HT1080 (cell line): ENCODE measurements at places on chromosomes 7 and 10.

GRCh38 chr10:110574420-110574819 lies 6.9 kb downstream of the SMC3 start:
- DNase-seq = no peak

GRCh38 chr7:27111042-27111750 lies 8.7 kb upstream of the HOXA2 start:
- DNase-seq = peak; percentile 33

GRCh38 chr10:89458291-89458690 lies 43.9 kb downstream of the IFIT5 start:
- DNase-seq = peak; percentile 82

GRCh38 chr10:60093317-60093716 lies 187.0 kb upstream of the CCDC6 start:
- no peak for DNase-seq

GRCh38 chr7:85230623-85231022 lies 43.8 kb upstream of the SEMA3D start:
- DNase-seq = no peak

- no peak for DNase-seq
These were observed 8.2 kb upstream of the PODXL start for GRCh38 chr7:131564640-131565039.

DNA sequence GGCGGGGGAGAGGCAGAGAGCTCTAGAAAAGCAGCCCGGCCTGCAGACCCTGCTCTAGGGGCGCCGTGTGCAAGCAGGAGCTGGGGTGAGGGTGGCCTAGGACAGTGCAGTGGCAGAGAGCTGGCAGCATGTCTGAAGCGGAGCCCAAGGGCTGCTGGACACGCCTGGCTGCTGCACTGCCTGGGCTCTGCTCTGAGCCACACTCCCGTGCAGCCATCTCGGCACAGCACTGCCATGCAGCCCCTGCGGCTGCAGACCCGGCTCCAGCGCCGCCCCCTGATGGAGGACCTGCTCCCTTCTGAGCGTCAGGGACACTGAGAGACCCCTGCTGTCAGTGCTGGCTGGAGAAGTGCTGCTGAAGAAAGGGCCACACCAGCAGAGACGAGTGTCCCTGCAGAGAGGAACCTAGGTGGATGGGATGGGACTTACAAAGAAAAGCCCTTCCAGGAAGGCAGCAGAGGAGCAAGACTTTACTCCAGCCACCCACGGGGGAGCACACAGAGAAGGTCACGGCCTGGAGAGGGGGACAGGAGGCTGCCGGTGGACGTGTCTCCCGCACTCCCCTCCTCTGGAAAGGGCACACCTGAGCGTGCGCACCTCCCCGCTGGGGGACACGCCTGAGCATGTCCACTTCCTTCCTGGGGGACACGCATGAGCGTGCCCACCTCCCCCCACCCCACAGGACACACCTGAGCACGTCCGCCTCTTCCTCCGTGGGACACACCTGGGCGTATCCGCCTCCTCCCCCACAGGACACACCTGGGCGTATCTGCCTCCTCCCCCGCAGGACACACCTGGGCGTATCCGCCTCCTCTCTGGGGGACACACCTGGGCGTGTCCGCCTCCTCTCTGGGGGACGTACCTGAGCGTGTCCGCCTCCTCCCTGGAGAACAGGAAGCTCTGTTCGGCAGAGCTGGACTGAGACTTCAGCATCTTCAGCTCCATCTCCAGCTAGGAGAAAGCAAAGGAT lies 252.9 kb downstream of the MAD1L1 start:
- no peak for DNase-seq

DNA sequence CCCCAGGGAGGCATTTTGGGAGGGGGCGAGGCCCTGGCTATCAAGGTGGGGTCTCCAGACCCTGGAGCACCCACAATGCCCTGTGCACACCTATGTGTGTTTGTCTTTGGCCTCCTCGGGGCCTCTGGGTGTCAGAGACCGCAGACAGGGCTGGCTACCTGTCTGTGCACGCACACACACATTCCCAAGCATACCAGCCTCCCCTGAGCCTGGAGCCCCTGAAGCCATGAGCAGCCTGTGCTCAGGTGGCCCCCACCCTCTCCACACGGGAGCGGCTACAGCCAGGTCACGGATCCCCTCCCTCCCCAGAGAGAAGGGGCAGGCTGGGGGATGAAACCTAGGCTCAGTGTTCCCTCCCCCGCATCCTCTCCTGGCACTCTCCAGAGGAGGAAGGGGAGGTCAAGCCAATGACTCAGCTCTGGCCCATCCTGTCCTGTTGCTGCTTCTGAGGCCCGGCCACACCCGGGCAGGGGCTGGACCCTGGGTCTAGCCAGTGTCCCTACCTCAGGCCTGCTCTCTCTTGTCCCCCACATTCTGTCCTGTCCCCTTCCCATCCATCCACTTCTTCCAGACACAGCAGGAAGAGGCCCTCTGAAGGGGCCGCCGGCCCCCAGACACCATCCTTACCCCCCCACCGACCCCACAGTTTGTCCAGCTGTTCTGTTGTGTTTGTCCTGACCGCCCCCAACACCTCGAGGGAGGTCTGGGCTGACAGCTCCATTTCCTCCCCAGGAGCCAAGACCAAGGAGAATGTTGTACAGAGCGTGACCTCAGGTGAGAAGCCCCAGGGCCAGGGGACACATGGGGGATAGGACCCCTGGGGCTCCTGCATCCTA lies 720 bp downstream of the SNCG start:
- peak; percentile 80 for DNase-seq

- DNase-seq = no peak
These were observed 211.0 kb downstream of the NEBL start for GRCh38 chr10:20686015-20686635.

GRCh38 chr10:99693933-99694583 lies 34.7 kb downstream of the ENTPD7 start:
- DNase-seq = no peak

- DNase-seq = peak; percentile 3
These were observed 628 bp downstream of the MPLKIP start for GRCh38 chr7:40133561-40134427.

DNA sequence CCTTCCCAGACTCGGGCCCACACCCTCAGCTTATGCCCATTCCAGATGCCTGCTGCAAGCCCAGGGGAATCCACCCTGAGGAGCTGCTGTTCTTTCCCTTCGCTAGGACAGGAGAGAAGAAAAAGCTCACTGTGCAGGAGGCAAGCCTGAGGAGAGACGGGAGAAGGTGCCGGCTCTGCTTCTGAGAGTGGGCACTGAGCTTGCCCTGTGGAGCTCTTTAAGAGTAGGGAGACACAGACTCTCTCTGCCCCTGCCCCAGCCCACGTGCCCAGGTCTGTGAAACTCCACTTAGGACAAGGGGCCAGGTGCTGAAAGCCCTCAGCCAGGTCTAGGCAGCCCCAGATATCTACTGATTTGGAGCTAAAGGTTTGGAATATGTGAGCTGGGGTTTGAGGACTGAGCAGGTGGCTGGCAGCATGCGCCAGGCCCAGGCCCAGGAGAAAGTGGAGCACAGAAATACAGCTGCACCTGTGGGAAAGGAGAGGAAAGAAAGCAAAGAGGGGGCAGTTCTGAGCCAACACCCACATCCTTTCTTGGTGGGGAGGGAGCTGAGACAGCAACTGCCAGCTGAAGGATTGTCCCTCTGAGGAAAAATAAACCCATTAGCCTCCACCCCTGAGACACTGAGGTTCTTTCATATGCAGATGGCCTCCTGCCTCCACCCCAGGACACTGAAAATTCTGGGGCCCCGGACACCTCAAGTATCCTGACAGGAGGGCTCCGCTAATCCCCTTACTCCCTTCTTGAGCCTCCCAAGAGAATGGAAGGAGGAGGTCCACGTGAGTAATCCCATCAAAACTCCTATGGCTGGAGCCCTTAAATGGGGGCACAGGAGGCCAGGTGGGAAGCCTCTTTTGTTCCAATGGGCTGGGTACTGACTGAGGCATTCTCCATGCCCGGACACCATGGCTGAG lies 7.3 kb downstream of the POLL start:
- DNase-seq = no peak

DNA sequence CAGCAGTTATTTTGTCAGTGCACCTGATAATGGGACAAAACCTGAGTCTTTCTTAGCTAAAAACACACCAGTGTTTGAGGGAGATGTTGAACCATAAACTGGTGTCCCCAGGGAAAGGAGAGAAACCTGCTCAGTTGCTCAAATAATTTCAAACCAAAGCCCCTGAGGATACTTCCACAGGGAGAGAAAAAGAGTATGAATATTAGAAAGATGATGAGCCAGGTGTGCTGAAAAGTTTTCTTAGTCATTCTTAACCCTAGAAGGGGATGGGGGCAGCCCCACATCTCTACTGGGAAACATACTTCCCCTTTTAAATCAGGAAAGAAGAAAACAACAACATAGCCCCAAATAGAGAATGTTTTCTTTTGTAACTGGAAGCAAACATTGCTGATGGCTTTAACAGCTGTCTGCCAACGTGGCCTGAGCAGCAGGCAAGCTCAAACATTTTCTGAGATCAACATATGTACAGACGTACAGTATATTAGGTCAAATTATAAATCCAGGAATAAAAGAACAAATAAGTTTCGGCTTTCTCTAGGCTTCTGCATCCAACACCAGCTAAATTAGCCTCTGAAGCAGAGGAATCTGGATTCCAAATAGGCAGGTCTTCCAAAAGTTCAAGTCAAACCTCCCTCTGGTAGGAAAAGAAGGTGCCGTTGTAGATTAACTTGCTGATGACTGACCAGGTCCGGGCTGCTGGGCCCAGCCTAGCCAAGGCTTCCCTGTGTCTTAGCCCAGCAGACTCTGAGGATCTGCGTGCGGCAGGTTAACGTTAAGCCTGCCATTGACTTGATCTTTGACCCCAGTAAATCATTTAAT lies 30.5 kb upstream of the FBXW4 start:
- no peak for DNase-seq

GRCh38 chr10:72171175-72171630 lies 44.6 kb upstream of the ANAPC16 start:
- DNase-seq = peak; percentile 96

GRCh38 chr7:496528-497295 lies 22.9 kb downstream of the PDGFA start:
- no peak for DNase-seq

- DNase-seq = no peak
These were observed 40.0 kb downstream of the ETV1 start for GRCh38 chr7:13949445-13949844.

DNA sequence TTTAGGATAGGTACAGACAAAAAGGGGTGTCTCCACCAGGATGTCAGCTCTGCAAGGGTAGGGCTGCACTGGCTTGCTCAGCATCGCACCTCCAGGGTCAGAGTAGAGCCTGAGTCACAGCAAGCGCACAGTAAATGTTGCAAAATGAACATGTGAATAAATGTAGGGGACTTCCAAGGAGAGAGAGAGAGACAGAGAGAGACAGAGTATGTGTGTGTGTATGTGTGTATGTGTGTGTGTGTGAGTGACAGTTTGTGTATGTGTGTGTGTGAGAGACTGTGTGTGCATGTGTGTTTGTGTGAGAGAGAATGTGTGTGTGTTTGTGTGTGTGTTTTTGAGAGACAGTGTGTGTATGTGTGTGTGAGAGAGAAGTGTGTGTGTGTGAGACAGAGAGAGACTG lies 163.3 kb downstream of the RPS24 start:
- DNase-seq = peak; percentile 17

DNA sequence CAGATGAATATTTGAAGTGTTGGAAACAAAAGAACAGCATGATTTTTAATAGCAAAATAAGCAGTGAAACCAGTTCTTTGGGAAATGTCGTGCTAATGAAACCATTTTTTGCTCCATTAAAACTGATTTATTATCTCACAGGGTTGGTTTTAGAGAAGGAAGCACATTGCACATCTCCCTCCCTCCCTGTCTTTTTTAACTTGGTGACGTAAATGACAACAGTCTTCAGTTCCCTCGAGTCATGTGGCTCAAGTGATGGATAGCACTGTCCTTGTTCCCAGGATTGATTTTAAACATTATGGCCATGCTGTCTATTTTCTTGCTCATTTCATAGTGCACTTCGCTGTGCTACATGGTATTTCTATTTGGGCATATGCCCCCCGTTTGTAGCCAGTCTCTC lies 105.9 kb downstream of the DOCK1 start:
- no peak for DNase-seq

DNA sequence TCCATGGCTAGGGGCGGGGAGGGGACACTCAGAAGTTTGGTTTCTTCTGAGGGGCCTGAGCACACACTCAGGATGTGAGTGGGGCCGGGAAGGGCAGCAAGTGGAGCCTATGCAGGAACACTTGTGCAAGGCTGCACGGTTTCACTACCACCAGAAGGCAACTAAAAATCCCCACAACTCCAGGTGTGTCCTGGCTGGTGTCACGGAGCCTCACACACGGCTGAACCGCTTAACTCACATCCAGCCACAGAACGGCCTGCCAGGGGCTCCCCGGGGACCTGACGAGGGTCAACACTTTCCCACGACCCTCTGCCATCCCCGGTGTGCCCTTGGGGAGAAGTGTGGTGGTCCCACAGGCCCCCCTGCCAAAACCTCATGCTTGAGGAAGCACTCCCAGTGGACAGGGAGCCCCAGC lies 173.9 kb downstream of the ELFN1 start:
- DNase-seq = no peak

GRCh38 chr10:119061926-119062325 lies 18.7 kb downstream of the EIF3A start:
- DNase-seq = no peak

GRCh38 chr7:70154521-70155180 lies 556.4 kb downstream of the AUTS2 start:
- DNase-seq = no peak

- DNase-seq = peak; percentile 68
These were observed 36.3 kb downstream of the TRIL start for GRCh38 chr7:28921822-28922221.

GRCh38 chr10:57338823-57339558 lies 928.7 kb downstream of the IPMK start:
- DNase-seq = peak; percentile 31

- DNase-seq = no peak
These were observed 538.5 kb downstream of the INHBA start for GRCh38 chr7:41164440-41164839.

- no peak for DNase-seq
These were observed 33.9 kb upstream of the MKX start for GRCh38 chr10:27779462-27780015.

GRCh38 chr10:132468216-132468615 lies 69.4 kb upstream of the INPP5A start:
- no peak for DNase-seq

DNA sequence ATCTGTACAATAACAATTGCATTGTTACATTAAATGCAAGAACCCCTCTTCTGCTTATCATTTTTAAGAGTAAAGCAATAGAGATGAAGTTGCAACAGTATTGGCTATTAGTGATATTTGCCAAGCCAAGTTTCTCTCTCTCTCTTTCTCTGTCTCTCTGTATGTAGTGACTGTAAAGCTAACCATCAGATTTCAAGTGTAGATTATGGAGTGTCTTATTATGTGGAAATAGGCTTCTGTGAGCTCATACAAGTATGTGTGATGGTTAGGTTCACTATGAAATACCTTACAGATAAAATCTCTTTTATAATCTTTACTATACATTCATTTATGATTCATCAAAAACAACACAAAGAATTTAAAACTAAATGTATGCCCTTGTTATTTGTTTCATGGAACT lies 28.6 kb upstream of the NRP1 start:
- no peak for DNase-seq

GRCh38 chr10:121873236-121873635 lies 54.6 kb downstream of the ATE1 start:
- peak; percentile 40 for DNase-seq
